ENCODE measurements at places on chromosomes 12 and 14. TPM values are rescaled to one million over a fixed set of nuclear protein-coding genes. Genes with fewer than 3 reads are reported as not detected.

- DNase-seq = no peak
Measured at GRCh38 chr12:4802841-4803240, 82.6 kb downstream of the GALNT8 start.

DNA sequence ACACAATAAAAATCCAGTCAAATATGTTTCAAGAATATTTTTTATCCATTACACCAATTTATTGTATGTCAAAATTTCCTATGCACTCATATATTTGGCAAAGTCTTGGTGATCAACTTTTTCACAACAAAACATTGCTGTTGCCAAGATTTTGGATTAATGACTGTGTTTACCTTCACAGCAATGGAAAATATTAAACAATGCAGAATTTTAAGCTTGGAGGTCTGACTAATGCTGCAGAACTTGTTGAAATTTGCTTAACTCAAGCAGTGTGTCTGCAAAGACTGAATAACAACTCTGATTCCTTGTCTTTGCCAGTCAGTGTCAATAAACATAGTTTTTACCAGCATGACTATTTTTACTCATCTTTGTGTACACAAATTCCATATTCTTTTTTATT lies 336.4 kb downstream of the CCER1 start:
- DNase-seq = no peak

- DNase-seq = peak; percentile 33
Measured at GRCh38 chr12:96578526-96579125, 89.2 kb downstream of the CFAP54 start.

DNA sequence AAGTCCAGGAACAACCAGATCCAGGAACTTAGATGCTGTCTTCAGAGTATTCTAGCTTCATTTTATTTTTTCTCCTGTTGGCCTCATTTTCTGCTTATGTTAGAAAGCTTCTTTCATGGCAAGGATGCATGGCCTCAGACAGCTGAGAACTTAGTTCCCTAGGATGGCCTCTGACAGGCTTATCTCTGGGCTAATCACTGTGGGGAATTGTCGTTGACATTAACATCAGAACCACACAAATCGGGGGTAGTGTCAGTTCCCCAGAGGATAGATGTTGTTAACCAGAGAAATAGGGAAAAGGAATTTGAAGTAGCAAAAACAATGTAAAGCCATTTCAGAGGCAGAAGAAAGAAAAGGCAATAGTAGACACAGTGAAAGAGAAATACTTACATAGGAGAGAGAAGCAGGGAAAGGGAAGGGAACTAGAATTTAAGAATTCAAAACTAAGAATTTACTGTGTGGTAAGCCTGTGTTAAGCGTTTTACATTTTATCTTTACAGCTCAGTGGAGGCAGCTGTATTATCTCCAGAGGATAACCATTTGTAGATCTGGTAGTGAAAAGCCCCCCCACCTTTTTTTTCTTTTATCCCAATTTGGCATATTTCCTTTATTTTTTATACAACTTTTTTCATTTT lies 21.8 kb downstream of the FUT8 start:
- DNase-seq = no peak

- DNase-seq = no peak
Measured at GRCh38 chr14:22313172-22313801, 275.7 kb downstream of the DAD1 start.

GRCh38 chr12:121958541-121959240 lies 40.3 kb downstream of the CFAP251 start:
- DNase-seq = no peak

- no peak for DNase-seq
Measured at GRCh38 chr12:108495054-108495453, 20.0 kb upstream of the FICD start.

DNA sequence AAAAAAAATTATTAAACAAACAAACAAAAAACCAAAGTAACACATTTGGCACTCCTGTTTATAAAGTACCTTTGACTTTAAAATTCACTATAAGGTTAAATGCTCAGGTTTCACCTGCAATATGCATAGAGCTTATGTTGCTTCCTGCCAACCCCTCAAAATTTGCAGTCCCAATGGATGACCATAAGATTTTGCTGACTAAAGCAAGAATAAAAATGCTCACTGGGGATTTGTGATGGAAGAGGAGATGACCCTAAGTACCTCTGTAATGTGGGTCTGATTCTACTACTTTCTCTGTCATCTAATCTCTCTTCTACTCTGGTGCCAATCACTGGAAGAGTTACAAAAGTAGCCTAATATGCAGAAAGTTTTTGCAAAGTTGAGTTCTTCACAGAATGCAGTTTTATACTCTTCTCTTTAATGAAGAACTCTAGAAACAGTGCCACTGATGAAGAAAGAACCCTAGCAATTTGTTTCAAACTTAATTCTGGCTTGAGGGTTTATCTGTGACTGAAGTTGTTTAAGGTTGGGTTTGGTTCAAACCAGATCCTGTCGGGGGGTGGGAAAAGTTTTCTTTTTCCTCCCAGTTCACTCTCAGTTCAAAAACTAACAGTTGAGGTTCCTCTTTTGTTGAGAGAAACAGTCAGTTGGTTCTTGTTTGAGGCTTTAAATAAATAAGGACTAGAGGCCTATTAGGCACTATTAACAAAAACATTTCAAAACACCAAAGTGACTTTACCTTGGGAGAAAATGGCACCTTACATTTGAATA lies 10.9 kb downstream of the WASHC3 start:
- DNase-seq = no peak

DNA sequence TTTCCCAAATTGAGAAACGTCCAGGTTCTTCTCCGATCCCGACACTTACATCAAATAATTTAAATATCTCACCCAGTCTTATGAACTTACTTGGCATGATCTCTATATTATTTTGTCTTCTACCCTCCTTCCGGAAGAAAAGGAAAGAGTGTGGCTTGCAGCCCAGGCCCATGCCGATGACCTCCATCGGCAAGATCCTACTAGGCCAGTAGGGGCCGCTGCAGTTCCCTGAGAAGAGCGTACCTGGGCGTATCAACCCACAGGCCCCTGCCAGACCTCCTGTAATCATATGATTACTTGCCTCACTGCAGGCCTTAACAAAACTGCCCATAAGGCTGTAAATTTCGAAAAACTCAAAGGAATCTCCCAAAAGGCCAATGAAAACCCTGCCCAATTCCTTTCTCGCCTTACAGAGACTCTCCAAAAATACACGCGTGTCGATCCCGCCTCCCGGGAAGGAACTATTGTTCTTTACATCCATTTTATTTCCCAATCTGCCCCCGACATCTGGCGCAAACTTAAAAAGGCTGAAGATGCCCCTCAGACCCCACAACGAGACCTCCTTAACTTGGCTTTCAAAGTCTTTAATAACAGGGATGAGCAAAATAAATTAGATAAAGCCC lies 69.6 kb downstream of the MOK start:
- peak; percentile 72 for DNase-seq

DNA sequence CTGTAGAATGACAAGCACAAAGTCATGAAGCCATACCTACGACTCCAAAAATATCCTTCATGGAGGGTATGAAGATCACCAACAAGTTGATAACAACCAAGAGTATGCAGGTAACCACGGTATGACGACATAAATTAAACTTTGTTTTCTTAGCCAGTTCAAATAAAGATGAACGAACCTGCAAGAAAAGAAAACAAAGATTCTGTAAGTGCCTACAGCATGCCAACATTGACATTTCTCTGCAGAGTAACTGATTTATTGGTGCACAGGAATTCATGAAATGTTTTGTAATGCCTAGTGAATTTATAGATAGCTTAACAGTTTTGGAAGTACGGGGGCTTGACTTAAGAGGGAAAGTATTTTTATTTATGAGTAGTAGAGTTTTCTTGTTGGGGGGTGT lies 71.0 kb downstream of the SLC38A1 start:
- DNase-seq = no peak

DNA sequence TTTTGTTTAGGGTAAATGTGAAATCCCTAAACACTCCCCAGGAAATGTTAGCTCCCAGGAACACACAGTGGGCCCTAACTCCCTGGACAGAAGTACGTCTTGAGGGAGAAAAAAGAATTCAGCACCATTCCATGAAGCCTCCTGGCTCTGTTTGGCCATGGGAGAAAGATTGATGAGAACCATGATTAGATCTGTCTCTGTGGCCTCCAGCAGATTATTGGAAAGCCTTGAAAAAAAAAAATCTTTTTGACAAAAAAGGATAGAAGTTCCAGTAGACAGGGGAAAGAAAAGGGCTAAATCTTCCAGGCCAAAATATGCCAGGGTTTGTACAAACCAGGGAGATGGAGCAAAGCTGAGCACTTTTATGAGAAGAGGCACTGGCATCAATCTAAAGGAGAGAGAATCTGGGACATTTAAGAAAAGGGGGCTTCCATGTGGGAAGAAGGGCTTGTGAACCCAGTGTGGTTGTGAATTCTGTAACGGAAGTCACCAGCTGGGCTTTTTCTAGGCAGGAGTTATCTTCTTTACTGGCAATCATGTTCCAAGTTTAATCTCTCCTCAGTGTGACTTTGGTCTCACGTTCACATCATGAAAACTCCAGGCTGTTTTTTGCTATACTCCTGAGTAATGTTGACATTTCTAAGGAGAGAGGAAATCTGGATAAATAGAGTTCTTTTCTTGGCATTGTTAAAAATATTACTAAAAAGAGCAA lies 426.7 kb downstream of the RAD51B start:
- no peak for DNase-seq

DNA sequence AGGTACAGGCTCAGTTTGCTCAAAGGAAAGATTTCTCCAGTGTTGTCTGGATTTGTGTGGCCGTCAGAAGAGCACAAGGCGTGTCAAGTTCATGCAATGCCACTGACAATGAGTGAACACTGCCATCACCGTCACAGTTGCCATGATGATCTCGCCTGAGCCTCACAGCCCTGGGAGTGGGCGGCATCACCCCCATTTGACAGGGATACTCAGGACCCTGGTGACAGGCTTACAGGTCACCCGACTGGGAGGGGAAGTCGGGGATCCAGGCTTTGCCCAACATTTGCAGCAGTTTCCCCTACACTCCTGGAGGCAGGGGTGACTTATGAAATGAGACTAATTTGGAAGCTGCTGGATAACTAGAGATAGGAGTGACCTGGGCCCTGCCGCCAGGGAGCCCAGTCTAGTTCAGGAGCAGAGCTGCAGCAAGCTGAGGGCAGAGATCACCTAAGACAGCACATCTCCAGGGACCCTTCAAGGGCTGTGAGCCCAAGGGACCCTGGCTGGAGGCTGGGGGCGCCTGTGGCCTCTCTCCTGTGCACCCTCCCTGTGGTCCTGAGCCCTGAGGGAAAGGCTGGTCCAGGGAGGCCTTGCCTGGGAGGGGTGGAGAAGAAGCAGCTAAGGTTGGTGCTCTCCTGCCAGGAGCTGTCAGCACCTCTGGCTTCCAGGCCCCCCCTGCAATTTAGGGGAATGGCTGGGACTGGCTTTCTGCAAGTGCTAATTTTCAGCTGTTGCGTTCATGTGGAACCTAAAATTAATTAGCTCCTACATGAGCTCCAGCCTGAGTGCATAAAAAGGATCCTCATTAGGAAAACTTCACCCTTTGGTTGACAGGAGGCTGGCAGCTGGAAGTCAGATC lies 32.4 kb upstream of the BEGAIN start:
- no peak for DNase-seq

DNA sequence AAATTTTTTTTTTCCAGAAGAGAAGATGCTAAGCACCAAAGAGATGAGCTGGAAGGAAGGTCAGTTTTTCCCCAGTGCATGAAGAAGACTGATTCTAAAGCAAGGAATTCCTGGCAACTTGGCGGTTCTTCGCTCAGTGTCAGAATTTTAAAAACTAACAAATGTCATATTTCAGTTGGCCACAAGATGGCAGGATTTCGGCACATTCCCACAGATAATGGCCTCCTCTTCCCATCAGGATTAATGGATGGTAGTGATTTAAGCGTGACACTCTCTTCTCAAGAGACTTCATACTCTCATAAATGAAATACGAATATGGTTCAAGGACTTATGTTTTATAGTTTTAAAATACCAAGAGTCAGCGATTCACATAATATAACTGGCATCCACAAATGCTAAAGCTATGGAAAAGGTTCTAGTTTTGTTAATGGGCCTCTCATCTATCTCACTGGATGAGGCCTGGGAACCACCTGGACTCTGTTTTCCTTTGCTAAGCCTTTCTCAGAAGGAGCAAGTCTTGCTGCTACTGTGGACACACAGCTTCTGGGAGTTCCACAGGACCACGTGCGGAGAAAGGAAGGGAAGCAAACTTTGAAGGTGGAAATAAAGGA lies 46.1 kb upstream of the PTPRO start:
- no peak for DNase-seq

GRCh38 chr12:31431721-31432240 lies 105.8 kb upstream of the SINHCAF start:
- peak; percentile 48 for DNase-seq

- DNase-seq = no peak
Measured at GRCh38 chr12:26976687-26977086, 37.5 kb downstream of the TM7SF3 start.

- peak; percentile 10 for DNase-seq
Measured at GRCh38 chr12:62438098-62438692, 28.4 kb upstream of the MON2 start.

DNA sequence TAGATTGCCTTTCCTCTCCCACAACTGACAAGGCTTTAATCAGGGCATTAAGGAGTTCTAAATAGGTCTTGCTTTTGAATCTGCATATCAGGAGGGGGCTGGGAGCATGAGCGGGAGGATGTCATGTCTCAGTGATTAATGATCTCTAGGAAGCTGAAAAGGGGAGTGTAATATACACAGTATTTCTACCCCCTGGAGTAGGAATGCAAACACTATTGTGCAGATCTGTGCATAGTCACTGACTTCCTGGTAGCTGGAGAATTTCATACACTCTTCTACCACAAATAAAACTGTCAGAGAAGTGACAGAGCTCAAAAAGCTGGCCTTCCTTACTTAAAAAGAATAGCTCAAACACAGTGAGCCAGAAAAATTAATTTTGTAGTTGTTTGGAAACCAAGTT lies 65.8 kb downstream of the RIC8B start:
- DNase-seq = peak; percentile 30

- DNase-seq = no peak
Measured at GRCh38 chr14:100587763-100588411, 670 bp upstream of the BEGAIN start.

GRCh38 chr12:79834712-79835376 lies 100.1 kb downstream of the PPP1R12A start:
- no peak for DNase-seq

- DNase-seq = no peak
Measured at GRCh38 chr12:16939871-16940306, 333.9 kb upstream of the LMO3 start.

GRCh38 chr14:32696325-32697091 lies 242.2 kb upstream of the NPAS3 start:
- DNase-seq = no peak

DNA sequence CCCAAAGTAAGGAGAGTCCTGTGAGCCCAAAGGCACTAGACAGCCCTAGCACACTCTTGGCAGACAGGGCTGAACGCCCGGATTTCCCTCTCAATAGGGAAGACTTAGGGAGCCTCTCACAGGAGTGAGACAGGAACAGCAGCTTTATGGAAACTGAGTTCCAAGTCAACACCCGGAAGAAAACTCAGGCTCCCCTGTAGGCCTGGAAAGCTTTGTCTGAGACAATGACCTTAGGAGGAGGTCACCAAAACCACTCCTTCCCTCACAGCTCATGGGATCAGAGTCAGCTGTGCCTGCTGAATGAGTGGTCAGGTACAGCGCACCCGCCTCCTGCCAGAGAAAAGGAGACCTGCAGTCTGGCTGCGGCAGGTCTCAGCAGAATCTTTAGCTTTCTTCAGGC lies 229.5 kb downstream of the CACNA1C start:
- no peak for DNase-seq

TCHP gene
- 7.6 TPM for polyA plus RNA-seq

SCAF11 gene
- 66.2 TPM for polyA plus RNA-seq

VDR gene
- 11.9 TPM for polyA plus RNA-seq

RBM25 gene
- 52.4 TPM for polyA plus RNA-seq

PLEKHG7 gene
- polyA plus RNA-seq = 0.05 TPM

ARMH4 gene
- polyA plus RNA-seq = 6.4 TPM

APOF gene
- polyA plus RNA-seq = not detected

PIANP gene
- 1.2 TPM for polyA plus RNA-seq

Data from AG04450 (cell line).